ENCODE measurements at places on chromosomes 1 and 21.
A peak's percentile ranks its signal among the peaks of the same experiment; 100 is the strongest.

DNA sequence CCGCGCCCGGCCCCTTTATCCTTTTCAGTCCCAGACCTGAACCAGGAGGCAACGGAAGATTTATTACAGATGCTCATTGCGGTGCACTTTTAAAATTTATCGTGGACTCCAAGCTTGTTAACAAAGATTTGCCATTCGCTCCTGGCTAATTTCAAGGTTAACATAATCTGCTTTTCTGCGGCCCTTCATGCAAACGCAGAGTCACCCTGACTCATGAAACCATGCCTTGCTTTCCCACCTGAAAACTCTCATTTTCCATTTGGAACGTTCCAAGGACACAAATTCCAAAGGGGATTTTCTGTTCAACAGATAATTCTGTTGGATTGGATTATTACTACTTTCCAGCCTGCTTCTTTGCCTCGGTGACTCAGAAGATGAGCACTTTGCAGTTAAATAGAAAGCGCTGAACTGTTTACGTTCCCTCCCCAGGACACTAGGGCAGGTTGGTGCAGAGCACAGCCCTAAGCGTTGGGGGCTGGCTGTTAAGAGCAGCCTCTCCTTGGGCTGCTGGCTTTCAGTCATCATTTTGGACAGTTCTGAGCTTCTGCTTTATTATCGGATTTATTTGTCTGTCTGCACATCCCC is 51.1 kb downstream of the CD247 start:
- H3K4me3 ChIP-seq: no peak overlapping the region
- H3K27ac ChIP-seq: no peak overlapping the region
- no peaks in the 10 kb centered on the region for H3K4me1 ChIP-seq

- H3K36me3 ChIP-seq: peaks cover 98% of the 10 kb centered on the region
- no peak overlapping the region for H3K27ac ChIP-seq
- no peak overlapping the region for H3K4me3 ChIP-seq
- no peak for DNase-seq
- no peaks in the 10 kb centered on the region for H3K4me1 ChIP-seq
Observed at GRCh38 chr1:156788136-156788535, 20.8 kb downstream of the PRCC start.

GRCh38 chr1:59138402-59138801 is 158.5 kb upstream of the FGGY start:
- H3K36me3 ChIP-seq: no peaks in the 10 kb centered on the region
- peaks cover 13% of the 10 kb centered on the region for H3K4me1 ChIP-seq
- no peak overlapping the region for H3K27ac ChIP-seq
- H3K4me3 ChIP-seq: no peak overlapping the region
- DNase-seq: peak; percentile 89

GRCh38 chr1:160884579-160884978 is 401 bp downstream of the ITLN1 start:
- DNase-seq: peak; percentile 91
- no peak overlapping the region for H3K27ac ChIP-seq
- no peaks in the 10 kb centered on the region for H3K4me1 ChIP-seq
- H3K27me3 ChIP-seq: no peaks in the 10 kb centered on the region
- H3K4me3 ChIP-seq: no peak overlapping the region
- H3K36me3 ChIP-seq: no peaks in the 10 kb centered on the region

- H3K4me1 ChIP-seq: peaks cover 52% of the 10 kb centered on the region
- no peaks in the 10 kb centered on the region for H3K36me3 ChIP-seq
- no peak for DNase-seq
- H3K27ac ChIP-seq: no peak overlapping the region
- H3K4me3 ChIP-seq: no peak overlapping the region
Observed at GRCh38 chr1:109567877-109568672, 19.7 kb downstream of the GNAI3 start.

GRCh38 chr1:207089627-207090355 is 1.1 kb downstream of the C4BPB start:
- no peak overlapping the region for H3K27ac ChIP-seq
- H3K27me3 ChIP-seq: no peaks in the 10 kb centered on the region
- H3K36me3 ChIP-seq: no peaks in the 10 kb centered on the region
- no peak for DNase-seq
- peaks cover under 1% of the 10 kb centered on the region for H3K4me1 ChIP-seq
- no peak overlapping the region for H3K4me3 ChIP-seq

- no peaks in the 10 kb centered on the region for H3K27me3 ChIP-seq
- no peaks in the 10 kb centered on the region for H3K36me3 ChIP-seq
- no peak overlapping the region for H3K27ac ChIP-seq
- no peak for DNase-seq
- no peak overlapping the region for H3K4me3 ChIP-seq
Observed at GRCh38 chr1:187985145-187985896, 1156.6 kb downstream of the PLA2G4A start.

GRCh38 chr1:158324395-158324794 is 6.9 kb downstream of the CD1B start:
- H3K36me3 ChIP-seq: no peaks in the 10 kb centered on the region
- DNase-seq: no peak
- no peak overlapping the region for H3K27ac ChIP-seq
- H3K4me1 ChIP-seq: no peaks in the 10 kb centered on the region
